ENCODE measurements at places on chromosomes 5 and 9. TPM values are rescaled to one million over a fixed set of nuclear protein-coding genes. Genes with fewer than 3 reads are reported as not detected.

DNA sequence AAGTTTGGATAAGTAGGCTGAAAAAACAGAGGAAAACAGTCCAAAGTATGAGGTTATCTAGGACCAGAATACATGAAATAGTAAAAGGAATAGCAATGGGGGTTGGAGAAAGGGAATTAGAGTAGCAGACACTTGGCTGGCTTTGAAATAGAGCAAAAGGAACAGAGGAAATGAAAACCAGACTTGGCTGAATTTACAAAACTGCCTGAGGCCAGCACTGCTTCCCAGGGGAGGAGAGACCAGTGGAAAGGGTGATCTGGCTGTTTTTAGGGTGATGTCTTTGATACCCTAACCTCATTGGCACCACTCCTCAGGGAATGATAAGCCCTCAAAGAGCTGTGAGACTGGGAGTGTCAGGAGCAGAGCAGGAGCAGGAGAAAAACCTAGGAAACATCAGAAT is 413.4 kb upstream of the SLC30A5 start:
- H3K27ac ChIP-seq, result no peak overlapping the region
- H3K36me3 ChIP-seq, result no peaks in the 10 kb centered on the region
- no peak overlapping the region for H3K4me3 ChIP-seq
- DNase-seq, result no peak

DNA sequence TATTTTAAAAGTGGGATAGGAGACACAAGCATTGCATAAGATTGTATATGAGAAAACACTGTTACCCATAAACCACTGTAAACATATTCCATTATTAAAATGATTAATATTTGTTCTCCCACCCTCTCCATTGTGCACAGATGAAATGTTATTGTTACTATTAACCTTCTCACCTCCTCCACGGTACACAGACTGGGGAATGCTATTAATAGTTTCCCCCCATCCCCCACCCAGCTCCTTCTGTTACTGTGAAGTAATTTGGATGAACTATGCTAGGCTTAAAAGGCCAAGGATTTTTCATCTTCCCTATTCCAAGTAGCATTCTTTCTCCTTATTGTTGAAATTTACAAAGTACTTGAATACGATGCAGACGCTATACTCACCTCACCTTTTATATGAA is 91.4 kb downstream of the JAKMIP2 start:
- no peaks in the 10 kb centered on the region for H3K27me3 ChIP-seq
- no peaks in the 10 kb centered on the region for H3K36me3 ChIP-seq
- no peak overlapping the region for H3K27ac ChIP-seq
- H3K4me3 ChIP-seq, result no peak overlapping the region
- no peak for DNase-seq

- no peak for DNase-seq
- no peak overlapping the region for H3K27ac ChIP-seq
- no peaks in the 10 kb centered on the region for H3K27me3 ChIP-seq
- no peaks in the 10 kb centered on the region for H3K4me1 ChIP-seq
- no peak overlapping the region for H3K4me3 ChIP-seq
Measured at GRCh38 chr9:36738318-36738976, 165.8 kb downstream of the MELK start.

- no peak for DNase-seq
- H3K27ac ChIP-seq, result no peak overlapping the region
- no peaks in the 10 kb centered on the region for H3K36me3 ChIP-seq
- no peaks in the 10 kb centered on the region for H3K27me3 ChIP-seq
- H3K4me1 ChIP-seq, result no peaks in the 10 kb centered on the region
Measured at GRCh38 chr9:95834281-95834907, 41.1 kb upstream of the ERCC6L2 start.

- no peak overlapping the region for H3K4me3 ChIP-seq
- no peaks in the 10 kb centered on the region for H3K27me3 ChIP-seq
- H3K4me1 ChIP-seq, result no peaks in the 10 kb centered on the region
- no peaks in the 10 kb centered on the region for H3K36me3 ChIP-seq
Measured at GRCh38 chr5:35861718-35862117, 5.0 kb downstream of the IL7R start.

FPGS gene
- 61.1 TPM for polyA plus RNA-seq

GRCh38 chr5:129367883-129368282 is 92.2 kb upstream of the ADAMTS19 start:
- H3K4me1 ChIP-seq, result no peaks in the 10 kb centered on the region
- peaks cover 2% of the 10 kb centered on the region for H3K36me3 ChIP-seq
- no peak overlapping the region for H3K4me3 ChIP-seq
- DNase-seq, result no peak
- H3K27me3 ChIP-seq, result no peaks in the 10 kb centered on the region

ADGRD2 gene
- not detected for polyA plus RNA-seq

SPINK4 gene
- not detected for polyA plus RNA-seq

DNA sequence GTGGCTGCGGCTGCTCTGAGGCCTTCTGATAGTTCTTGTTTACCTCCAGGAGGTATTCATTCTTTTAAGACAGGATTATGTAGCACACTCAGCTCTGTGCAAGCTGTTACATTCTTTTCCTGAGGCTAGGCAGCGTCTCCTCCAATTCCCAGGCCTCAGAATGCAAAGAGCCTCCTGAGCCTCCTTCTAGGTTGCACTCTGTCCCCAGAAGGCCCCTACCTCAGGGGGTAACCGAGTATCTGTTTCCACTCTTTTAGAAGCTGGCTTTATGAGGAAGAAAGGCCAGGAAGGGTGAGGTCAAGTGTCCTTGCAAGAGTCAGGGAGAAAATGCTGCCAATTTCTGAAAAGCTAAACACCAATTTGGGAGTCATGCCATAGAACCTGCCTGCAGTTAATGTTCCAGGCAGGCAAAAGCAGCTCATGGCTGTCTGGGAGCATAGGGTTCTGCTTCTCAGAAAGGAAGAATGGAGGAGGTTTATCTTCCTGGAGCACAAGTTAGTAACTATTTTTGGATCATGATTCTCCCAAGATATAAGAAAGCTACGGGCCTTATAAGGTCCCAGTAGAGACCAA is 178.9 kb downstream of the SEMA6A start:
- no peak overlapping the region for H3K4me3 ChIP-seq
- no peak overlapping the region for H3K27ac ChIP-seq
- no peak for DNase-seq
- H3K27me3 ChIP-seq, result no peaks in the 10 kb centered on the region
- no peaks in the 10 kb centered on the region for H3K36me3 ChIP-seq

CENPK gene
- polyA plus RNA-seq, result 1.1 TPM

DNA sequence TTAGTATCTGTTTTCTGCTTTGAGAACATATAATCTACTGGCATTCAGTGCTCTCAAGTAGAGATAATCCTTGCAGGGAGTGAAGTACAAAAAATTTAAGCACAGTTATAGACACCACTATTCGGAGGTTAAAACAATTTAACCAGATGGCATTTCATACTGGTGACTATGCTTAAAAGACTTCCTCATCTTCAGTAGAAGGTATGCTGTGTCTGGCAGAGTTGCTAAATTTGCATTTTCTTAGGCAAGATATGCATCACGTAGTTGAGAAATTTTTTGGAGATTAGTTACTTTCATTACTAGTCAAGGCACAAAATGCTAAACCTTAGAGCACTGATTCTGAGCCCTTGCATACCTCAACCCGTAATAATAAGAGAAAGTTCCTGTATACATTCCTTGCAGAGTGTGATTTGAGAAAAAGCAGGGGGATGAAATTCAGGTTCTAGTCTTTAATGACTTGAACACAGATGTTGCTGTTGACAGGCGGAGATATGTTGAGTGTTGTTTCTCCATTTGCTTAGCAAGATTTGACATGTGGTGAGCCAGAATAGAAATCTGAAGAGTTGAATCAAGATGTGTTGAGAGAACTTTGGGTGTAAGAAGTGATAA is 70.8 kb upstream of the STARD4 start:
- no peaks in the 10 kb centered on the region for H3K36me3 ChIP-seq
- H3K27me3 ChIP-seq, result no peaks in the 10 kb centered on the region
- no peak overlapping the region for H3K27ac ChIP-seq

- H3K27me3 ChIP-seq, result no peaks in the 10 kb centered on the region
- H3K27ac ChIP-seq, result no peak overlapping the region
- no peaks in the 10 kb centered on the region for H3K4me1 ChIP-seq
- H3K36me3 ChIP-seq, result no peaks in the 10 kb centered on the region
- H3K4me3 ChIP-seq, result no peak overlapping the region
Measured at GRCh38 chr9:17319864-17320263, 185.0 kb downstream of the CNTLN start.

- peak overlapping the region; percentile 68 for H3K27ac ChIP-seq
- no peaks in the 10 kb centered on the region for H3K27me3 ChIP-seq
- no peak for DNase-seq
- H3K36me3 ChIP-seq, result no peaks in the 10 kb centered on the region
- peaks cover 18% of the 10 kb centered on the region for H3K4me1 ChIP-seq
- no peak overlapping the region for H3K4me3 ChIP-seq
Measured at GRCh38 chr5:34500236-34500847, 155.8 kb upstream of the RAI14 start.

GRCh38 chr9:137924169-137924568 is 46.6 kb downstream of the CACNA1B start:
- no peak overlapping the region for H3K4me3 ChIP-seq
- no peaks in the 10 kb centered on the region for H3K4me1 ChIP-seq
- DNase-seq, result no peak
- no peak overlapping the region for H3K27ac ChIP-seq

- H3K36me3 ChIP-seq, result peaks cover 77% of the 10 kb centered on the region
- no peak overlapping the region for H3K4me3 ChIP-seq
- H3K27me3 ChIP-seq, result no peaks in the 10 kb centered on the region
- no peaks in the 10 kb centered on the region for H3K4me1 ChIP-seq
- no peak for DNase-seq
Measured at GRCh38 chr9:33311953-33312352, 21.6 kb downstream of the NFX1 start.

SLC4A9 gene
- not detected for polyA plus RNA-seq

DNA sequence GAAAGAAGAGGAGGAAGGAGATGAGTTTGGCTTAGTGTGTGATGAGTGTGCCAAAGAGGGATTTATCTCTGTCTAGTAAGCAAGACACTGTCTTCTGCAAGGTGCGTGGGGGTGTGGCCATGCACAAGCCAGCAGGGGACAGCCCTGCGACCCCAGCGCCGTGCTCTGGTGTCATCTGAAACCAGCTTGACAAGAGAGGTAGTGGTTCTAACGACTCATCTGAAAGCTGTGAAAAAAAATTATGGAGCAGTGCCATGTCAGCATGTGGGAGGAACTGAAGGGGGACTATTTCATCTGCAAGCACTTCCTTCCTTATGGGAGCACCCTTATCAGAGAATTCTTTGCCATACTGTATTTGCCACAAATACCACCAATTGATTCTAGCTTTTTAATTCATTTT is 398.6 kb downstream of the PSAT1 start:
- no peak overlapping the region for H3K27ac ChIP-seq
- no peaks in the 10 kb centered on the region for H3K27me3 ChIP-seq
- H3K4me3 ChIP-seq, result no peak overlapping the region
- H3K36me3 ChIP-seq, result no peaks in the 10 kb centered on the region

- H3K27ac ChIP-seq, result no peak overlapping the region
- H3K36me3 ChIP-seq, result no peaks in the 10 kb centered on the region
- no peaks in the 10 kb centered on the region for H3K27me3 ChIP-seq
- DNase-seq, result no peak
- H3K4me1 ChIP-seq, result no peaks in the 10 kb centered on the region
Measured at GRCh38 chr5:127863610-127864395, 160.6 kb downstream of the CCDC192 start.

FBP1 gene
- polyA plus RNA-seq, result 401 TPM

- peaks cover 10% of the 10 kb centered on the region for H3K36me3 ChIP-seq
- no peak overlapping the region for H3K27ac ChIP-seq
- peak; percentile 67 for DNase-seq
- peaks cover 2% of the 10 kb centered on the region for H3K4me1 ChIP-seq
- no peak overlapping the region for H3K4me3 ChIP-seq
Measured at GRCh38 chr9:98087420-98088354, 31.2 kb downstream of the NANS start.

DNA sequence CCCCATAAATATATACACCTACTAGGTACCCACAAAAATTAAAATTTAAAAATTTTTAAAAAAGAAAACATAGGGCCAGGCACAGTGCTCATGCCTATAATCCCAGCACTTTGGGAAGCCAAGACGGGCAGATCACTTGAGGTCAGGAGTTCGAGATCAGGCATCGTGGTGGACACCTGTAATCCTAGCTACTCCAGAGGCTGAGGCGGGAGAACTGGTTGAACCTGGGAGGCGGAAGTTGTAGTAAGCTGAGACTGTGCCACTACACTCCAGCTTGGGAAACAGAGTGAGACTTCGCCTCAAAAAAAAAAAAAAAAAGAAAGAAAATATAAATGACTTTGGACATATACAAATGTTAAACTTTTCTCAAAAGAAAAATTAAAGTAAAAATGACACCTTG is 33.3 kb upstream of the RNF38 start:
- H3K4me1 ChIP-seq, result no peaks in the 10 kb centered on the region
- H3K4me3 ChIP-seq, result no peak overlapping the region
- H3K27me3 ChIP-seq, result no peaks in the 10 kb centered on the region
- no peak overlapping the region for H3K27ac ChIP-seq
